ENCODE measurements at places on chromosomes 6 and 20.

- DNase-seq = no peak
These were observed 80.4 kb upstream of the SPTLC3 start for GRCh38 chr20:12928358-12928754.

GRCh38 chr6:42168650-42169049 is 4.5 kb upstream of the GUCA1A start:
- DNase-seq = no peak

DNA sequence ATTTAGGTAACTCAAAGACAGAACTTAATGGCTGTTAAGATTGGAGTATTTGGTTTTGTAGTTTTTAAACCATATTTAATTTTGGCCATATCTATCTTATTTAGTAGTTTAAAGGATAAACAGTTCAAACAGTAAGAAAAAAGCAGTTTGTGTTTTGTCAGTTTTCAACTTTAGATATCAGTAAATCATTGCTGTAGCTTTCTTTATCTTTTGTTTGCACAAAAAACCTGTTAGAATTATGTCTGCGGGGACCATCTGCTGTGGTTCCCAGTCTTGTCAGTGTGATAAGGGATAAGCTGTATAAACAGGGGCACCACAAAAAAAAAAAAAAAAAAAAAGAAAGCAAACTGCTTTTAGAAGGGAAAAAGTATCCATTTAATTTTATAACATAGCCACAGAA is 40.9 kb downstream of the CDKAL1 start:
- DNase-seq = no peak

DNA sequence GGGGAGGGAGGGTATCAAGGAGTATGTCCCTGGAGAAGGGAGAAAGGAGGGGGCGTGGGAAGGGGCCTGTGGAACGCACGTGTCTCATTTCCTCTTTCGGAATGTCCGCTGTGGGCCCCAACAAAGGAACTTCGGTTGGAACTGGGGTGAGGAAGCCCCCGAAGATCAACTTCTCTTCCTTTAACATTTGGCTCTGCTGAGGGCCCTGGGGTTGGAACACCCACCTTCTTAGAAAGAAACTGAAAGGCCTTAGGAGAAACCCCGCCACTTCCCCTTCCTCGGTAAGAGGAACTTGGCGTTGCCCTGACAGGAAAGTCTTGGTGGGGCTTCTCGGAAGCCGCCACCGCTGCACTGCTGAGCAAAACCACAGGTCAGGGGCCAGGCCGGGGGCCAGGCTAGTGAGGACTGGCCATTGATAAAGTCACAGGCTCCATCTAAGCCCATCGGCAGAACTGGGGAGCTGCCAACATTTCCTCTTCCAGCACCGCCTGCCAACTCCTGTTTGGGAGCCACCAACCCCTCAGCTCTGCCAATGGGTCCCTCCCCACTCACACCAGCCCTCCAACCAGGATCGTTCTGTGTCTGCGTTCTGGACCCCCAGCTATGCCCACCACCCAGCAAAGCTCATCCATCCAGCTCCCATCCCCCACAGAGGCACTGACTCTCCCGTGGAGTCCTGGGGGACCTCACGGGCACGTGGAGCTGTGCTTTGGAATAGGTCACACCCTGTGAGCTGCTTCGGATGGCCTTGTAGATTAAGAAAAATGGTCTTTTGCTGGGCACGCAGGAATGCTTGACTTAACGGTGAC is 44.8 kb downstream of the FGD2 start:
- DNase-seq = no peak

DNA sequence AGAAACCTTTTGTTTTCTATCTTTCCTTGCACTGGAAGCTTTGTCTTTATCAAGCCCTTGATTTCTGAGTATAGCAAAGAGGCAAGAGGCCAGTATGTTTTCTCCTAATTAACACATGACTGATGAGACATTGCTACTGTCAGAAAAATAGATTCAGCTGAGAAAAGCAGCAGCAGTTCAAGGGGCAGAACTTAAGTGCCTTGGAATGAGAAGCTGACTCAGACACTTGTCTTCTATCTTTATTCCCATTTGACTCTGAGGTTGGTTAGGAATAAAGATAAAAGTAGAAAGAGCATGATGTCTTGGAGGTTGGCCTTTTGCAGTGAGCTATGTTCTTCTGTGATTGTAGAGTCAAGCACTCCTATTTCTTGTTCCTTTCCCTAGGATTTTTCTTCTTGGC is 79.1 kb upstream of the MAN1A1 start:
- DNase-seq = no peak

All from fibroblast of skin of back (primary cell).